ENCODE measurements at places on chromosomes 12 and 14.

DNA sequence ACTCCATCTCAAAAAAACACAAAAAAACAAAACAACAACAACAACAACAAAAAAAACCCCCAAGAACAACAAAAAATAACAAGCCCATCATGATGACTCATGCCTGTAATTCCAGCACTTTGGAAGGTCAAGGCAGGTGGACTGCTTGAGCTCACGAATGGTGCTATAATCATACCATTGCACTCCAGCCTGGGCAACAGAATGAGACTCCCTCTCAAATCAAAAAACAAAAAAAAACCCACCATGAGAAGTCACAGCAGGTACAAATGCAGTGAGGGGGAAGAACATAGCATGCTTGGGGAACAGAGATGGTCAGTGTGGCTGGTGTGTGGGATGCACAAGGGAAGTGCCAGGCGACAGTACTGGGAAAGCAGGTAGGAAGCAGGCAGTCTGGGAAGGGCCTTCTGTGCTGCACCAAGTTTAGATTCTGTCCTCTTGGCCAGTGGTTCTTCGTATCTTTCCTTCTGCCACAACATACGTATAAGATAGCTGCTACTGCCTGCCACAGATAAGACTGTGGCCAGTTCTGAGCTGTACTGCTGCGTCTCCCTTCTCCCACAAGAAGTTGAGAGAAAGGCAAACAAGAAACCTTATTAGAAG, 28.0 kb downstream of the ATG14 start:
- no peak for DNase-seq

DNA sequence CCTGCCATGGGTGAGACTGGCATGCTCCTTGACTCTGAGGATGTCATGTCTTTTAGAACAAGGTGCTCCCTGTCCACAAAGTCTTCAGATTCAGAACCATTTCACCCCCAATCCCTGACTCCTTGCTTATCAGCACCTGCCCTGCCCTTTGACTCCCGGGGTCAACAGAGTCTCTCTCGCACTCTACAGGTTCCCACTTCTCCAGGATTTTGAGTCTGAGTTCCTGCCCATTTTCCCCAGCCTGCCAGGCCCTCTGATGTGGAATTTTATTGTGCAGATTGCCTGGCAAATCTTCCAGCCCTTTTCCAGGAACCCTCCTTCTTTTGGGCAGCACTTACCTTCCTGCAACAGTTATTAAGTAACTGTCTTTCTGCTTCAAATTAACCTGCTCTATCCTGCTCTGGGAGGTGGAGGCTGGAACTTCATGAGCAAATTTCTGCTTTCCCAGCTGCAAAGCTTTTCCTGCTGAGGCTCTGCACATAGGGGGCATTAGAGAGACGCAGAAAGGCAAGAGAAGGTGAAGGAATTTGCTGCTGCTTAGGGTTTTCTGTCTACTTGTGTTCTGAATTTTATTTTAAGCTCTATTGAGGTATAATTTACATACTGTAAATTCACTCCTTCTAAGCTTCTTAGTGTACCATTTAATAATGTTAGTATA, 259.1 kb downstream of the PCNX1 start:
- peak; percentile 21 for DNase-seq

GRCh38 chr12:43891856-43892574, 56.1 kb downstream of the TMEM117 start:
- DNase-seq = no peak

GRCh38 chr12:121815263-121815662, 11.5 kb downstream of the SETD1B start:
- no peak for DNase-seq

- no peak for DNase-seq
Observed at GRCh38 chr12:95653771-95654546, 102.7 kb upstream of the USP44 start.

DNA sequence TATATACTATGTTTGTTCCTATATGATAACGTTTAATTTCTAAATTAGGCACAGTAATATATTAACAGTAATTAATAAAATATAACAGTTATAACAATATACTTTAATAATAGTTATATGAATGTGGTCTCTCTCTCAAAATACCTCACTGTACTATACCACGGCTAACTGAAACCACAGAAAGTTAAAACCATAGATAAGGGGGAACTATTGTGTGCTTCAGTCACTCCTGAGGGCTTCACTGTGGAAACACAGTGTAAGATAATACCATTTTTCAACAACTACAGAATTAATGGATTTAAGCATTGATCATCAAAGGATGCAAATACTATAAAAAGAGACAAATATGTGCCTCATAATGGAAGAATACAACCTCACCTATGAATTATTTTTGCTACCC, 266.4 kb upstream of the RGS6 start:
- DNase-seq = no peak

DNA sequence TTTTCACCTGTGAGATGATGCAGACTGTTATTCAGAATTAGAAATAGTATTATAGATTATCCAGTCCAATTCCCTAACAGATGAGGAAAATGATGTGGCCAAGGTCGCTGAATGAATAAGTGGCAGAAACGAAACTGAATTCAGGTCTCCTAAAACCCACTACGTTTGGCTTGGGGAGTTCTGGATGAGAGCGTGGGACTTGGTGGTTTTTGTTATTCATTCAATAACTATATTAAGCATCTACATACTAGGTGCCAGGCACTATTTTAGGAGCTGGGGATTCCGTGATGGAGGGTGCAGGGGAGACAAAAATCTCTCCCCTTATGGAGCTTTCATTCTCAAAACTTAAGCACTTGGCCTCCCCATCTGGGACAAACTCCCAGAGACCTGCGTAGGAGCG, 813 bp upstream of the CCDC184 start:
- no peak for DNase-seq

- DNase-seq = no peak
Observed at GRCh38 chr14:91100102-91100501, 13.8 kb upstream of the DGLUCY start.

DNA sequence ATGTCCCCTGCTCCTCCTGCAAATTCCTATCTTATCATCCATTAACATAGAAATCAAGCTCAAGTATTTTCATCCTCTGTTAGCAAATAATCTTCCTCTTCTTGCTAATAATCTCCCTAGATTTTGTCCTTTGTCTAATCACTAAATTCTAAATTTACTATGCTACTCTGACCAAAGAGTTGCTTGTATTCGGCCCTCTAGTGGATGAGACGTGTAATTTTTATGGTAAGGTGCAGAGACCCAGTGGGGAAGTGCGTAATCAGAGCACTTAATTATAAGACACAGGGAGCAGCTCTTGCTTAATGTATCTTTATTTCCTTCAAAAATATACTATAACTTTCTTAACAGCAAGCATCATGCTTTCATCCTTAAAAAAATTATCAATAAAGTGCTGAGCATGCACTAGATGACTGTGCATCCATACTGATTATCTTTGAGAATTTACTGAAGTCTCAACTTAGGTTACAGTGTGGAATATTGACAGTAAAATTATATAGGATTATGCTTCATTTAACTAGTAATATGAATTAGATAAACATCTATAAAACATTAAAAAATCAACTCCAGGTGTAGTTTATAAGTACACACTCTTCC, 212.6 kb downstream of the SLC16A7 start:
- DNase-seq = peak; percentile 67

DNA sequence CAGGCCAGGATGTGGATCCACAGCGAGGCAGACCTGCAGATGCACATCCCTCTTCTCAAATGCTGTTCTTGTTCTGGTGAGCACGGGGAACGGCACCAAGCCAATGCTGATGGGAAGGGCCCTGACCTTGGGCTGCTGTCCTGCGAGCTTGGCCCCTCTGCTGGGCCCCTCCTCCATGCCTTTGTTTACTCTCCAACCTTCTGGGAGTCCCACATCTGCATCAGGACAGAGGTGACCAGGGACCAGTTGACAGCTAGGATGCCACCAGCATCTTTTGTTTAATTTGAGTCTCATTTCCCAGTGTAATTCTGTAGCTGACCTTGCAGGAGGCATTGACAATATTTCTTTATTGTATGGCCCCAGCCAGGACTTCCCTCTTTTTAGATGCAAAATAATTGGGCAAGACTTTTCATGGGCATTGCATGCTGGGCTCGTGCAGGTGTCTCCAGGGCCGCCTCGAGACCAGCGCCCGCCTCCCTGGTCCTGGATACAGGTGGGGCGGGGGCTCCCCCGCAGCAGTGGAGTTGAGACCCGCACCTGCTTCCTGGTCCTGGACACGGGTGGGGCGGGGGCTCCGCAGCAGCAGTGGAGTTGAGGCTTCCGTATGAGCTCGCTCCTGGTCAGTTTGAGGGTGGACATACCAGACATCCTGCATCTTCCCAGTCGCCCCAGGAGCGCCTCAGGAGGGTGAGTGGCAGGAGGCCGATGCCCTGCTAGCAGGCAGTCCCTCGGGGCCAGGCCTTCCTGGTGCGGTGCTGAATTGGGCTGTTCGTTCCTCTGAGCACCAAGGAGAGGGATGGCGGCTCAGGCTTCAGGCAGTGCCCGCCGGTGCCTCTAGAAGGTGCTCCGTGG, 11.4 kb downstream of the PACS2 start:
- DNase-seq = no peak
